ENCODE measurements at places on chromosomes 1 and 21. TPM values are rescaled to one million over a fixed set of nuclear protein-coding genes. Genes with fewer than 3 reads are reported as not detected.

SPOCD1 gene
- total RNA-seq = 1.2 TPM

OR2L13 gene
- 0.58 TPM for total RNA-seq

MMEL1 gene
- 2.3 TPM for total RNA-seq

TGFBR3 gene
- 4.4 TPM for total RNA-seq

ZBTB8B gene
- total RNA-seq = 4.4 TPM

VCAM1 gene
- total RNA-seq = 84.0 TPM

HSD3B2 gene
- 0.38 TPM for total RNA-seq

DNA sequence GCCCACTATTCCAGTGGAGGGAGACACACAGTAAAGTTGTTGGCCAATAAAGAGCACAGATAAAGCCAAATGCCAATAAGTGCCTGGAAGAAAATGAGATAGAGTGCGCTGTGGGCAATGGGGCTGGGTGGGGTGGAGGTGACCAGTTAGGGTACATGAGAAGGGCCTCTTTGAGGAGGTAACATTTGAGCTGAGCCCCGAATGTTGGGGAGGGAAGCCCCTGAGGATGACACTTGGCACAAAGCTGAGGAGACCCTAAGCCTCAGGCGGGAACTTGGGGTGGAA, 979 bp downstream of the S100A9 start:
- ATAC-seq = no peak

GRCh38 chr1:24228311-24228710, 41.2 kb upstream of the IFNLR1 start:
- ATAC-seq = no peak

GRCh38 chr21:14825514-14825974, 239.3 kb downstream of the NRIP1 start:
- ATAC-seq = no peak

- no peak for ATAC-seq
Measured at GRCh38 chr1:112981426-112981825, 25.4 kb upstream of the SLC16A1 start.

- ATAC-seq = peak; percentile 52
Measured at GRCh38 chr1:198708761-198709525, 70.1 kb downstream of the PTPRC start.

GRCh38 chr1:16907870-16908758, 12.3 kb downstream of the RNU1-2 start:
- no peak for ATAC-seq

GRCh38 chr1:45508295-45509151, 8.4 kb downstream of the MMACHC start:
- ATAC-seq = peak; percentile 44

- ATAC-seq = no peak
Measured at GRCh38 chr1:113146242-113147072, 73.5 kb downstream of the LRIG2 start.

DNA sequence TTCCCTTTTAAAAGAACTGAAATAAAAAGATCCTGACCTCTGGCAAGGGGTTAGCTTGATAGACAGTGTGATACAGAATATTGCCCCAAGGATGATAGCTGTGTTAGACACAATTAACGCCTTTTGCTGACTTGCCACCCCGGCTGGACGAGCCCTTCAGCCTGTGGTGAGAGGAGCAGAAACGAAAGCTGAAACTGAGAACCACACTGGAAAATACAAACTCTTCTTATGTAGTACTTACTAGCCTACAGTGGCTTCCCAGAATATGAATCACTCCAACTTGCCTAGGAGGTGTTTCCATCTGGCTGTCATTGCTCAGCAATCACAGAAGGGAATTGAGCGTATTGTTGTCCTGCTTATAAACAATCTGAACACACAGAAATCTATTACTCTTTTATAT, 22.9 kb downstream of the SAMSN1 start:
- no peak for ATAC-seq

DNA sequence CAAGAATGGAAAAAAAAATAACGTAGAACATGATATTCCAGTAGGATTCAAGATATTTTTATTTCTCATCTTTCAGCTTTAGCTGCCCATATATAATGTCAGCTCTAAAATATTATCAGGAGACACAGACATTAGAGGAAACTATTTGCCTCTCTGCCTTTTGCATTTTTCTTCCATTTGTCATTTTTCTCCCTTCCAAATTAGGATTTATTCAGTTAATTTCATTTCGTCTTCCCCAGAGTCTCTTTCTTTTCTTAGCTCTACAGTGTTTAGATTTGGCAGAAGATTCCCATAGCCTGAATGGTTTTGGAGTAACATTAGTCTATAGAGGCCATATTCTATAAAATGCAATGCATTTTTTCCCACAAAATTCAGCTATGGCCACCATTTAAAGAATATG, 5.1 kb upstream of the ENAH start:
- ATAC-seq = no peak

GRCh38 chr1:50591598-50591997, 168.4 kb upstream of the DMRTA2 start:
- no peak for ATAC-seq

DNA sequence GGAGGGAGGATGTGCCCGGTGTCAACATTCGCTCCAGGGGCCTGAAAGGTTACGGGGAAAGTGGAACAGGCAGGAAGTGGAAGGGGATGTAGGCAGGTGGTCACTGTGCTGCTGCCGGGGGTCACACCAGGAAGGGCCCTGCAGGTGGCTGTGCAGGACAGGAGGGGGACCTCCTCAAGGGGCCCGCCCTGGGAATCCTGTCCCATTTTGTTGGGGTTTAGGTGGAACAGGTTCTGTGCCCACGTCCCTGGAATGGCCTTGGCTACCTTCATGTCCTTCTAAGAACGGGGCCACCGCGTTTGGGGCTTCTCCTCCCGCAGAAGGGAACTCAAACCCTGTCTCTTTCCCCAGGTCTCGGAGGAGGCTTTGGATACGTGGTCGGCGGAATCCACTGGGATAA, 11.9 kb downstream of the SLC45A1 start:
- ATAC-seq = no peak

GRCh38 chr1:116253566-116254382, 119.3 kb upstream of the ATP1A1 start:
- ATAC-seq = no peak

- ATAC-seq = no peak
Measured at GRCh38 chr1:23118957-23119792, 49.5 kb downstream of the LUZP1 start.

DNA sequence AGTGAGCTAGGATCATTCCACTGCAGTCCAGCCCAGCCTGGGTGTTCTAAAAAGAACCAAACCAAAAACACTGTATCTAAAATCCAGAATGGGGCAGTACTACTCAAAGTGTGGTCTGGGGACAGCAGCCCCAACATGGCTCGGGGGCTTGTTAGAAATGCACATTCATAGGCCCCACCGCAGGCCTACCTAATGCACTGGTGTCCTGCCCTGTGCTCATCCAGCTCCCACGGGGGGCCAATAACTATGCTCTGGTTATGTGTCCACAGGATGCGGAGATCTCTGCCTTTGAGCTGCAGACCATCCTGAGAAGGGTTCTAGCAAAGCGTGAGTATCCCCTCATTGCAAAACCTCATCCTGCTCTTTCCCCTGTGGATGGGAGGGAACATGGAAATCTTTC, 51.5 kb downstream of the CAPN2 start:
- no peak for ATAC-seq

DNA sequence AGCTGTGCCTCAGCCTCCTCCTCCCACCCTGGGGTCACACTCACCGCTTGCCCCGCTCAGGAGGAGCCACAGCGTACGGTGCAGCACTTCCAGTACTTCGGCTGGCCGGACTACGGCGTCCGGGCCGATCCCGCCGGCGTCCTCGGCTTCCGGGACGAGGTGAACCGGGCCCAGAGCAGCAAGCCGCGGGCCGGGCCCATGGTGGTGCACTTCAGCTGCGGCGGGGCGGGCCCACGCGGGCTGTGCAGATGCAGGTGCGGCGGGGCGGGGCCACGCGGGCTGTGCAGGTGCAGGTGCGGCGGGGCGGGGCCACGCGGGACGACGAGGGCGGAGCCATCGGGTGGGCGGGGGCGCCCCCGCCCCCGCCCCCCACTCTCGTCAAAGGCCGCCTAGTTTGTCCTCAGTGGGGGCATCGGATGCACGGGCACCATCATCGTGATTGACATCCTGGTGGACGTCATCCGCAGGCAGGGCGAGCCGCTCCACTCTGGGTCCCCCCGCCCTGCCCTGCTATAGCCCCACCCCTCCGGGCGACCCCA, 5.5 kb downstream of the RNF223 start:
- peak; percentile 20 for ATAC-seq

DNA sequence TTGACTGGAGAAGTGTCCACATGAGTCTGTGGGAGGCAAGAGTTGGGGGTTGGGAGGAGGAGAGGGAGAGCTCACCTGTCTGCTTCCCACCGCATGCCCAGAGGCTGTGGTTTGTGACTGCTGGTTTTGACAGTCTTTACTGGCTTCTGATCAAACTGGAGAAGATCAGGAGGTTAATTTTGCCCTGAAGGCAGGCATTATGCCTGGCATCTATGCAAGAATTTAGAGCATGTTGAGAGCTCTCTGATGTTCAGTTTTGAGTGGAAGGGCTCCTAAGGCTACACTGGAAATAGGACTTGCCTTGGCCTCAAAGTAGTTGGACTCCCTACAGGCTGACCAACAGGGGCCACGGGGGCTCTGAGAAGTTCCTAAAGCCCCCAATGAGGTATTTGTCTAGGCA, 101.6 kb downstream of the TLR5 start:
- peak; percentile 95 for ATAC-seq

GRCh38 chr1:59752556-59753414, 62.0 kb upstream of the HOOK1 start:
- peak; percentile 78 for ATAC-seq
